OCI-M1 (cell line): ENCODE measurements at places on chromosomes 16 and 17.

- no peak for DNase-seq
These were observed 103.3 kb downstream of the GNAO1 start for GRCh38 chr16:56294579-56294978.

DNA sequence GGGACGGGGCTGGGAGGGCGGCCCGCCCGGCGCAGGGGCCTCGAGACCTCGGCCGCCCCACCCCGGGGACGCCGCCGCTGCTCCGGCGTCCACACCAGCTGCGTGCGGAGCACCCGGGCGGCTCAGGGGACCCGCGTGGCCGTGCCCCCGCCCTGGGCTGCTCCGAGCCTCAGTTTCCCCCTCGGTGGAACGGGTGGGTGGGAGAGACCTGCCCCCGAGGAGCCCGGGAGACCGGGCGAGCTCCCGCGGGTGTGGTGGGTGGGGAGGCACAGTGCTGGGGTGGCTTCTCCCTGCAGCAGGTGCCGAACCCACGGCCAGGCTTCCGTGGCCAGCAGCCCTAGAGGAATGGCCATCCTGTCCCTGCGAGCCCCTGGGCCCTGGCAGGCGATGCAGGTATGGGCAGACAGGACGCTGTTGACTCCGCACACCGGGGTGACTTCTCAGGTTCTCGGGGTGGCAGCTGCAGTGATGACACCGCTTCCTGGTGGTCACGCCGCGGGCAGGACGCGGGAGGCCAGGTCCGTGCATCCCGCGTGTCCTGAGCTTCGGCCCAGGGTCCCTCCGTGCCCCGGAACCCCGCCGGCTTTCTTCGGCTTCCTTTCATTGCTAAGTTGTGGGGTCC, 677 bp downstream of the DEF8 start:
- no peak for DNase-seq

GRCh38 chr17:2551928-2552327, 40.2 kb upstream of the METTL16 start:
- DNase-seq, result no peak

- no peak for DNase-seq
These were observed 30.6 kb downstream of the FAM20A start for GRCh38 chr17:68570526-68570925.

GRCh38 chr16:549544-550263, 10.5 kb upstream of the PRR35 start:
- no peak for DNase-seq

DNA sequence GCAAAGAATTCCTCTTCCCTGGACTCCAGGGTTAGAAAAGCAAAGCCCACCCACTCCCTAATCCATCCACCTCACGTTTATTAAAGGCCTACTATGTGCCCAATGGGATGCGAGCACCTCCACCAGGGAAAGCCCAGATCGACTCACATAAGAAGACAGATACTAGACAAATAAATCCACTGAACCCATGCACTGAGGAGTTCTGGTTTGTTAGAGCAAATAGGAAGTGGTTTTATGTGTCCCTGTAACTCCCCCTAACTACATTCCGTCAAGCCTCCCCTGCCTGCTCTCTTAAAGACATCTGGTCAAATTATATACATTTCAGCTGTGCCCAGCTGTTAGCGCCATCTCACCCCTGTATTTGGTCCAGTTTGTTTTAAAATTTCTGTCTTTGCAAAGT, 218.5 kb upstream of the RPL38 start:
- DNase-seq, result peak; percentile 19

DNA sequence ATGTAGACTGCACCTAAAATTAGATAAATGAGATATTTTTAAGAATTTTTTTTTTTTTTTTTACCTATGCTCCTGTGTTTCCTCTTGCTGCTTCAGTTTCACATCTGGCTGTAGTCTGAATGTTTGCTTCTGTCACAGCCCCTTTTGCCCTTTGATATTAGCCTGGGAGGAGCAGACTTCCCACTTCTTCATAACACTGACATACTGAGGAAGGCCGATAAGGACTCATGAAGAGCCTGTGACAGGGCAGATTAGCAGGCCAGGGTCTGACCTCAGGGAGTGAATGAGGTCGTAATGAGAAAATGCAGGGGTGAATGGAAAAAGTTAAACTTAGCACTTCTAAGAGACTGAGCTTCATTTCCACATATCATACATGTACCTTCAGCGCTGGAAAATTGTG, at the start of gene SLFN14:
TSS of gene SLFN14 (minus strand) at position 117 of the 400 bp plus-strand sequence. CDS start 2,757 bp downstream, outside the sequence.
- DNase-seq, result peak; percentile 99

- no peak for DNase-seq
These were observed 84.0 kb upstream of the NOL11 start for GRCh38 chr17:67633751-67634211.

DNA sequence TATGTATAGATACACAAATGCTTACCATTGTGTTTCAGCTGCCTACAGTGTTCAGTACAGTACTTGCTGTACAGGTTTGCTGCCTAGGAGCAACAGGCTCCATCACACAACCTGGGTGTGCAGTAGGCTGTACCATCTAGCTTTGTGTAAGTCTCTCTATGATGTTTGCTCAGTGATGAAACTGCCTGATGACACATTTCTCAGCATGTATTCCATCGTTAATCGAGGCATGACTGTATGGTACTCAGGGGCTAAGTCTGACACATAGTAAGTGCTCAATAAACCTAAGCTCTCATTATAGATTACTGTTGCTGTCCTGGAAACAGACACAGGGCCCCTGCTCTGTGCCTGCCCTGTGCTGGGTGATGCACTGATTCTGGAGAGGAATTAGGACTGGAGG, 18.1 kb downstream of the KCNJ12 start:
- DNase-seq, result no peak

GRCh38 chr16:54806378-54806777, 124.3 kb upstream of the IRX5 start:
- DNase-seq, result no peak

GRCh38 chr17:44005527-44006271, 1.3 kb downstream of the NAGS start:
- DNase-seq, result no peak

DNA sequence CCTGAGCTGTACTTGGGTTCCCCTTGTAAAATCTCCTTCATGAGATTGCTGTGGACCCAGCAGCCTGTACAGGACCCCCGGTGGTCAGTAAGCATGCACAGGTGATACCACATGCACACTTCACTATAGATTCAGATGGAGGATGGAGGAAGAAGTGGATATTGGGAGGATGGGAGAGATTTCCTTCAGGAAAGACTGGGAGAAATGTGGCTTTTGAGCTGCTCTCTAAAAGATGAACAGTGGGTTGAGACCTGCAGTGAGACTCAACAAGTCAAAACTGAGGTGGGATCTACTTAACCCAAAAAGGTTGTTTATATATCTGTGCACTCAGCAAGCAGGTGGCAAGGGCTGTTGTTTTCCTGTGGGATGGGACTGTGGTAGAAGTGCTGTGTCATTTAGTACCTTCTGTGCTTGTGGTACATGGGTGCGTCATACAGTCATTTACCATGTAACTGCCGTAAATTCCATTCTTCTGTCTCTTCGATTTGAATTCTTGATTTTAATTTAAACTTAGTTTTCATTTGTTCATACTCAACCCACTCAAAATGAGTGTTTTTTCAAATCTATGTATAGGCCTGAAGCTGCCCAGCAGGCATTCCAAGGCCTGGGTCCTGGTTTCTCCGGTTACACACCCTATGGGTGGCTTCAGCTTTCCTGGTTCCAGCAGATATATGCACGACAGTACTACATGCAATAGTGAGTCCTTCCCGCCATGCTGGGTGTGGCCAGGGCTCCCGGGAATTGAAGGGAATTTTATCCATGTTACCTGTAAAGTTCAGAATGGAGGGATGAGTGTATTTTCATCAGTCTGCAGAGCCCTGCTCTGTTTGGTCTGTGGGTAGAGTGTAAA, 6.9 kb downstream of the HERPUD1 start:
- DNase-seq, result no peak

DNA sequence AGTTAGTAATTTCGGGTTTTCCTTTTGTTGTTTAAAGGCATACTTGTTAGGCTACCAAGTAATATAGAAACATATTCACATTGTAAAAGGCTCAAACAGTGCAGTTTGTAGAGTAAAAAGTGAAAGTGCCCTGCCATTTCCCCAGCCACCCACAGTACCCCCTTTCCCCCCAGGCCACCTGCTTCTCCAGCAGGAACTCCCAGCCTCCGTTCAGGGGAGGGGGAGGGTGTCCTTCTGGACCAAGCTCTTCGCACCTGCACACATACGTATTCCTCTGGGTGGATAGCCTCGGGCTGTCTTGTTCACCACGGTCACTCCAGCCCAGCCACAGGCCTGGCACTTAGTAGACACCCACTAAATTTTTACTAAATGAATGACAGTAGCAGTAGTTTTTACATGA, 144.5 kb downstream of the CLEC16A start:
- no peak for DNase-seq

GRCh38 chr17:69335058-69335457, 8.1 kb upstream of the ABCA5 start:
- peak; percentile 45 for DNase-seq

- peak; percentile 81 for DNase-seq
These were observed 4.6 kb downstream of the TEN1 start for GRCh38 chr17:75983501-75984181.

- no peak for DNase-seq
These were observed 7.7 kb downstream of the USP6 start for GRCh38 chr17:5123343-5124124.

GRCh38 chr17:83151056-83151441, 71.6 kb downstream of the METRNL start:
- no peak for DNase-seq

- peak; percentile 75 for DNase-seq
These were observed 19.1 kb upstream of the TEX2 start for GRCh38 chr17:64281962-64282752.

DNA sequence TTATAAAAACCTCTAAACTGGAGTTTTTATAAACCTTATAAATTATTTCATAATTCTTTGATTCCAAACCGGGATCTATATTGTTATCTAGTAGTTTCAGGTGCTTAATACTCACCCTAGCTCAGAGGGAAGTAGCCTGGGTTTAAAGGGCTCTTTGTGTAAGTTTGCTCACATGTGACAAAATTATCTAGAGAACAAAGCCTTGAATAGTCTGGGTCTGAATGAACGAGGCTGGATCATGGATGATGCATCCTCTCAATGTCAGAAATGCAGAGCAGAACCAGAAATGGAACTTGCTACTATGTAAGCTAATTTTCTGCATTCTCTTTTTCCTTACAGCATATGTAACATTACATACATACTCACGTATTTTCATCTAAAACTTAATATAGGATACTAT, 103.9 kb upstream of the NETO2 start:
- no peak for DNase-seq

DNA sequence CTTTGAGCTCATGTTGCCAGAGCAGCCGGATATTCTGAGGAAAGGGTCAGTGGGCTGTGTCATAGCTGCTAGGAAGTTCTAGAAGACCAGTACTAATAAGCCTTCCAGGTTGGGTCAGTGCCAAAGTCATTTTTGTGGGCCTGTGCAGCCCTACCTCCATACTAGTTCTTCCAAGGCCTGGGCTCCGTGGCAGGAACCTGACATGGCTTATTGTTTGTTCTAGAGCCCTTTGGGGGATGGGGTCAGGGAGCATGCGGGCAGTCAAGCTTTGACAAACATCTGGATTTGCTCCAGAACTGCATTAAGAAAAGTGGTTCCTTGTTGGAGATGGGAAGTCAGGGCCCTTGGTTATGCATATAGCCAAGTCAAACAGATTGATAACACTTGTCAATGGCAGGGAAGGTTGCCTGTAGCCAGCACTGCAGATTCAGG, 7.6 kb downstream of the ALKBH5 start:
- DNase-seq, result no peak
